ENCODE measurements at places on chromosomes 2 and 18. TPM values are rescaled to one million over a fixed set of nuclear protein-coding genes. Genes with fewer than 3 reads are reported as not detected.

Gene SRD5A2
- 1.2 TPM for total RNA-seq

Gene SCYGR4
- not detected for total RNA-seq

Gene PDCD1
- 1.4 TPM for total RNA-seq

Gene GALR1
- not detected for total RNA-seq

Gene CAPN14
- 0.15 TPM for total RNA-seq

Gene DOK6
- 3.2 TPM for total RNA-seq

Gene PLGLB1
- 2.7 TPM for total RNA-seq

Gene RUFY4
- total RNA-seq, result not detected

Gene CCDC178
- not detected for total RNA-seq

Gene ARPC2
- 382 TPM for total RNA-seq

Gene RNF152
- 13.4 TPM for total RNA-seq

Gene MROH2A
- not detected for total RNA-seq

Gene SOX11
- 0.03 TPM for total RNA-seq

Gene ALPI
- not detected for total RNA-seq

Gene IL37
- total RNA-seq, result not detected

Gene BUB1
- total RNA-seq, result 4.8 TPM

Gene TLX2
- not detected for total RNA-seq

Gene DYNAP
- not detected for total RNA-seq

Gene TFCP2L1
- 19.2 TPM for total RNA-seq

Gene MTCL1
- total RNA-seq, result 7.9 TPM

Gene NDC80
- 1.1 TPM for total RNA-seq

Gene TMEM198
- 1.4 TPM for total RNA-seq

Gene NDUFAF7
- total RNA-seq, result 18.3 TPM

Gene DSG4
- not detected for total RNA-seq

Gene POTEJ
- total RNA-seq, result not detected

Gene EMILIN2
- total RNA-seq, result 51.5 TPM

Gene MFSD2B
- 0.38 TPM for total RNA-seq

Gene ICA1L
- 5.6 TPM for total RNA-seq

Gene PJVK
- total RNA-seq, result 3.0 TPM

Gene CYP27A1
- 273 TPM for total RNA-seq
